NCI-H1694 treated with DMSO at 0.1 percent for 48 hours (cell line): ENCODE measurements at places on chromosomes 3 and 15.

- DNase-seq, result no peak
Observed at GRCh38 chr3:117235304-117235703, 525.7 kb downstream of the TUSC7 start.

- no peak for DNase-seq
Observed at GRCh38 chr15:101455291-101456025, 34.0 kb downstream of the PCSK6 start.

DNA sequence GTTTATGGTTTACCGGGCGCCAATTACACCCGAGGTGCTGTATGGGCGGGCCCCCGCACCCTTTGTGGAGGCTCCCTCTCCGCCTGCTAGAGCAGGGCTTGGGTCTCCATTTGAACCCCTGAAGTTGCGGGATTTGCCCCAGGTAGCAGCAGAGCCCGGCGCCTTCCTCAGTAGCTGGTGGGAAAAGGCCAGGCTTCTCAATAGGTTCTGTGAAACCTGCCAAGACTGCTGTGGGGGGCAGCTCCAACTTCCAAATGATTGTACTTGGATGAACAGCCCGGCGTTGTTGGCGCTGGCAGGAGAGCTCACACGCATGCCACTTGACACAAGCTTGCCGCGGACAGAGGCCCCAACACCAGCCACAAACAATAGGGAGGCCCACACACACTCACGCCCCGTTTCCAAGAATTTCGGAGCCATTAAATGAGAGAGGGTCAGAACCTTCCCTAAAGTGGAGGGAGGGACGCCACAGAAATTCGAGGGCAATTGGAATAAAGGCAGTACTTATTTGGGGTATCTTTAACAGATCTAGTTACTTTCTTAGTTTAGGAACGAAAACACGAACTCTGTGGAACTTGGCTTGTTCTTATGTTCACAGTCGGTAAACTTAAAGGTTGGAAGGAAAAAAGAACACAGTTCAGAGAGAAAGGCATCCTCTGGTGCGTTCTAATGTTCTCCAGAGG, 1.4 kb downstream of the EPHB3 start:
- no peak for DNase-seq

DNA sequence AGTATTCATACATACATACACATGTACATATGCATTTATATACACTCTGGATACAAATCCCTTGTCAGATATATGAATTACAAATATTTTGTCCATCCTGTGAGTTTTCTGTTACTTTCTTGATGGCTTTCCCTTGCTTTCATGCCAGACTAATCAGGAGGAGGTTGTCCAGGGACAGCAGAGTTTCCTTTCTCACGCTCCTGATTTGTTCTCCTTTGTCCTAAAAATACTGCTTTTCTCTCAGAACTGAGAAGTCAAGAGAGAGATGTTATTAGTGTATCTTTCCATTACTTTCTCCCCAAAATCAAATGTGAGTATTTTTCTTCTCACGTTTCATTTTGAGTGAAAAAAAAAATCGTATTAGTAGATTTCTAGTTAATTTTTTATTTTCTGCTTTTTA, 12.1 kb upstream of the TCAIM start:
- DNase-seq, result no peak

- no peak for DNase-seq
Observed at GRCh38 chr3:36648241-36649034, 115.9 kb downstream of the DCLK3 start.

DNA sequence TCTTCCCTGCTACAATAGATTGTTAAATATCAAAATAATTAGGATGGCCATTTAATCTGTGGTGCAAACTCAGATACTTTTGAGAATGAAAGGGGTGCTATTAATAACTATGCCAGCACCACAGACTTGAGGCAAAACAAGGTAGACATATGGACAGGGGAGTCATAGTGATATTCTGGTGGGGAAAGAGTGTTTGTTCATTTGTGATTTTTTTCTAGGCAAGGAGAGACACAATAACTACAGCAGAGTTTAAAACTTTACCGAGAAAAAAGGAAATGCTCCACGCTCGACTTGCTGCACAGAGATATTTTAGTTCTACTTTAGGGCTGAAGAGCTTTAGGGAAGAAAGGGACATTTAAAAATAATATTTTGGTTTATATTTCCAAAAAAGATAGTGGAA, 611.2 kb upstream of the GRM7 start:
- DNase-seq, result no peak

DNA sequence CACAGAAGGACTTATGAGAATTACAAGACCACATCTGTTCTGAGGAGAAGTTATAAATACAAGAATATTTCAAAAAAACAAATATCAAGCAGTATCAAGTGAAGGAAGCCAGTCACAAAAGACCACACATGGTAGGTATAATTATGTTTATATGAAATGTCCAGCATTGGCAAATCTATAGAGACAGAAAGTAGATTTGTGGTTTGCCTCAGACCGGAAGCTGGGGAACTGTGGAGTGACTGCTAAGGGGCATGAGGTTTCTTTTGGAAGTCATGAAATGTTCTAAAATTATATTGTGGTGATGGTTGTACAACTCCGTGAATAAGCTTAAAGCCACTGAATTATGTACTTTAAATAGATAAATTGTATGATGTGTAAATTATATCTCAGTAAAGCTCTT, 136.9 kb downstream of the FRMD5 start:
- no peak for DNase-seq

DNA sequence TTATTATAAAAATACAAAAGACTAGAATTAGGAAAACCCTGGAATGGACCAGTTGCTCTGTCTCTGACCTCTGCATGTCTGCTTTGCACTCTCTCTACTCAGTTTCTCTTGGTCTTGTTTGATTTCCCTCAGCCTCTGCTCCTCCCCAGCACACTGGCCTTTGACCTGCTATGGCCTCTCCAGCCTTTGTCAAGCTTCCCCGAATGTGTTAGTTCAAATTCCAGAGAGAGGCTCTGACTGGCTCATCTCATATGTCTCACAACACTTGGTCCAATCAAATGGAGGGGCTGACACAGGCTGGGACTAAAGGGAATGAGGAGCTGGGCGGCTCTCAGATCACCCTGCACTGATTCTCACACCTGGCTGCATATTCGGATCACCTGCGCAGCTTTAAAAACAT, 52.4 kb upstream of the CMTM8 start:
- no peak for DNase-seq
